Fibroblast of the aortic adventitia (primary cell): ENCODE measurements at places on chromosomes 16 and 17. TPM values are rescaled to one million over a fixed set of nuclear protein-coding genes. Genes with fewer than 3 reads are reported as not detected.

The ZNF205 gene
- total RNA-seq: 12.3 and 14.7 TPM in 2 replicates

The FBXW10 gene
- under 0.01 TPM in 1 of 2 replicates, not detected in the other for total RNA-seq

The TBX6 gene
- 0.09 and 0.16 TPM in 2 replicates for total RNA-seq

The BAIAP3 gene
- 0.09 TPM in 1 of 2 replicates, not detected in the other for total RNA-seq

The GALNS gene
- 11.6 and 22.5 TPM in 2 replicates for total RNA-seq

The CCL18 gene
- not detected in 2 replicates for total RNA-seq

The EVI2B gene
- total RNA-seq: 0.54 and 1.1 TPM in 2 replicates

The KRTAP1-1 gene
- total RNA-seq: not detected in 2 replicates

The FGF11 gene
- total RNA-seq: 0.36 and 1.7 TPM in 2 replicates

The NUP93 gene
- 22.9 and 45.5 TPM in 2 replicates for total RNA-seq

The USH1G gene
- 0.49 TPM in 1 of 2 replicates, not detected in the other for total RNA-seq

The ABCC11 gene
- 0.09 and 2.0 TPM in 2 replicates for total RNA-seq

The USP10 gene
- total RNA-seq: 61.7 and 93.2 TPM in 2 replicates

The CDH11 gene
- 397 and 695 TPM in 2 replicates for total RNA-seq

The OR4D2 gene
- not detected in 2 replicates for total RNA-seq

The CMTM2 gene
- not detected in 2 replicates for total RNA-seq

The RNF40 gene
- 73.5 and 89.4 TPM in 2 replicates for total RNA-seq

The SNX20 gene
- not detected in 2 replicates for total RNA-seq

The TBC1D3C gene
- total RNA-seq: not detected in 2 replicates

The TBC1D3K gene
- total RNA-seq: not detected in 2 replicates

The CA4 gene
- total RNA-seq: not detected in 2 replicates

The CDC6 gene
- 2.9 and 40.4 TPM in 2 replicates for total RNA-seq

The CSH2 gene
- total RNA-seq: not detected in 2 replicates

The SOX8 gene
- 0.09 and 0.33 TPM in 2 replicates for total RNA-seq

The CDT1 gene
- 0.82 and 26.8 TPM in 2 replicates for total RNA-seq

The SMIM36 gene
- total RNA-seq: not detected in 2 replicates

The NPTX1 gene
- 0.57 and 191 TPM in 2 replicates for total RNA-seq

The NEURL4 gene
- 17.4 and 17.7 TPM in 2 replicates for total RNA-seq

The AIPL1 gene
- total RNA-seq: 0.09 TPM in 1 of 2 replicates, not detected in the other

The FKBP10 gene
- 187 and 270 TPM in 2 replicates for total RNA-seq

The MYH2 gene
- 0.25 TPM in 1 of 2 replicates, not detected in the other for total RNA-seq

The TMC8 gene
- not detected in 2 replicates for total RNA-seq

The MAFG gene
- 19.1 and 28.0 TPM in 2 replicates for total RNA-seq

The NETO2 gene
- total RNA-seq: 1.7 and 6.0 TPM in 2 replicates

The PABPN1L gene
- total RNA-seq: not detected in 2 replicates
